NCI-H2081 (cell line): ENCODE measurements at places on chromosomes 7 and 10.

- no peak for DNase-seq
These were observed 129.7 kb downstream of the C10orf105 start for GRCh38 chr10:71589617-71590551.

DNA sequence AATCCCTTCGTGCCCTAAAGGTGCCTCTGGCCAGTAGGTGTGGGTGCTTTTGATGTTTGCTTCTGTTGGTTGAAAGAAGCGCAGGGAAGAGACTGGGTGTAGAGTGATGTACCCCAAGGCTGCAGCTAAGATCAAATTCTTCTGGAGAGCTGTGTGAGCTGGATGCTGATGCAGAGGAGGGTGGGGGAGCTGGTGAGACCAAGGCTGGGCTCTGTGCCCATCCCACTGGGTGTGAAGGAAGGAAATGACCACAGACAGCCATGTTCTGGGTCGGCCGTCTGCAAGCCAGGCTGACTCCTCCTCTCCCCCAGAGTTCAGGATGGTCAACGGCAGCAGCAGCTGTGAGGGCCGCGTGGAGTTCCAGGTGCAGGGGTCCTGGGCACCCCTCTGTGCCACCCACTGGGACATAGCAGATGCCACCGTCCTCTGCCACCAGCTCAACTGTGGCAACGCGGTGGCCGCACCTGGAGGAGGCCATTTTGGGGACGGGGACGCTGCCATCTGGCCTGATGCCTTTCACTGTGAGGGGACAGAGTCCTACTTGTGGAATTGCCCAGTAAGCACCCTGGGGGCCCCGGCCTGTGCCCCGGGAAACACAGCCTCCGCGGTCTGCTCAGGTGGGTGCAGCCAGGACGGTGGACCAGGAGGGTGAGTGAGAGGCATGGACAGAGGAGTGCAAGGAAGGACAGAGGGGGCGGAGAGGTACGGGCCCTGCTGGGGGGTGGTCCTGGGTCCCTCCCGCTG lies 5.1 kb downstream of the SCART1 start:
- no peak for DNase-seq

DNA sequence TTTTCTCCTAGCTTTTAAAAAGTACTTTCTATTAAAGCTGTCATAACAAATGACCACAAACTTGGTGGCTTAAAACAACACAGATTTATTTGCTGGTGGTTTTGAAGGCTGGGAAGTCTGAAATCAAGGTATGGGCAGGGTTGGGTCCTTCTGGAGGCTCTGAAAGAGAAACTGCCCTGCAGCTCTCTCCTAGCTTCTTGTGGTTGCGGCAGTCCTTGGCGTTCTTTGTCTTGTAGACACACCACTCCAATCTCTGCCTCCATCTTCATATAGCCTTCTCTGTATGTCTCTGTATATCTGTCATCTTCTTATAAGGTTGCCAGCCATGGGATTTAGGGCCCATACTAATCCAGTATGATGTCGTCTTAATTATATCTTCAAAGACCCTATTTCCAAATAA lies 79.4 kb upstream of the PRR15 start:
- DNase-seq = no peak

- DNase-seq = no peak
These were observed 83.1 kb downstream of the FZD1 start for GRCh38 chr7:91347290-91347689.

- DNase-seq = no peak
These were observed 3.0 kb upstream of the PLAU start for GRCh38 chr10:73907841-73908517.

GRCh38 chr10:43199088-43199683 lies 60.9 kb downstream of the CSGALNACT2 start:
- DNase-seq = no peak

DNA sequence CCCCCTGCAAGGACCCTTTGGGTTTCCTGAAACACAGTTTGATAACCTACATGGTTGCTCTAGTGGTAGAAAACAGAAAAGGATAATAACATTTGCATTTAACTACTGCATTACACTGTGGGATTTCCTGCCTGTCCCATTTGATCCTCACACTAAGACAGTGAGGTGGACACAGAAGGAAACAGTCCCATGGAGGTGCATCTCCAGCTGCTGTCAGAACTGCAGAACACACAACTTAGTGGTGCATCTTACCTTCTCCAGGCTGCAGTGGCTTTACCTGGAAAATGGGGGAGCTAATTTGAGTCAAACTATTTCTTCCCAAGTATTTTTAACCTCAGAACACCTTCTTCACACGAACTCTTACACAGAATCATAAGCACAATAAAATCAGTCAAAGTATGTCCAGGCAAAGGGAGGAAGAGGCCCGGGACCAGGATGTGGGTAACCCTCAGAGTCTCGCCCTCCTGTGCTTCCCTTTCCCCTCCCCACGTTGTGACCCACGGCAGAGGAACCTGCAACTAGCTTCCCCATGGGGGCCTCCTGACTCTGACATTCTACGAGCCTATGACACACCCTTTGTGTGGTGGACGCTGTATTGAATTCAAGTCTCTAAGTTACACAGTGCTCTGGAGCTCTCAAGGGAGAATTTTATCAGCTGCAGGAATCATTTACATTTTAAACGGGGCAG lies 33.7 kb downstream of the SCRN1 start:
- no peak for DNase-seq

- no peak for DNase-seq
These were observed 104.3 kb downstream of the KIAA1217 start for GRCh38 chr10:24313283-24313682.

DNA sequence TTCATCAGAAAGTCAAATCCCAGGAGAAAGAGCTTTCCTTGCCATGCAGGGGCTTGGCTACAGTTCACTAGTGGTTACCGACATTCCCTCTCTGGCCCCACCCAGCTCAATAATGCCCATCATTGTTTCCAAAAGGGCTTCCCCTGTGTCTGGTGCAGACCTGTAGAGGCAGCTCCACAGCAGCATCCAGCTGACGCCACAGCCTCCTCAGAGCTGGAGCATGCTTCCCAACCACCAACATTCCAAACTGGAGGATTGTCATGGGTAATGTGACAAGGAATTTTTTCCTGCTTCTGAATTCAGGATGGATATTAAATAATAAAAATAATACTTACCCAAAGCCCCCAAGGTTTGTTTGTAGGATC lies 77.4 kb downstream of the ZNF365 start:
- DNase-seq = no peak

DNA sequence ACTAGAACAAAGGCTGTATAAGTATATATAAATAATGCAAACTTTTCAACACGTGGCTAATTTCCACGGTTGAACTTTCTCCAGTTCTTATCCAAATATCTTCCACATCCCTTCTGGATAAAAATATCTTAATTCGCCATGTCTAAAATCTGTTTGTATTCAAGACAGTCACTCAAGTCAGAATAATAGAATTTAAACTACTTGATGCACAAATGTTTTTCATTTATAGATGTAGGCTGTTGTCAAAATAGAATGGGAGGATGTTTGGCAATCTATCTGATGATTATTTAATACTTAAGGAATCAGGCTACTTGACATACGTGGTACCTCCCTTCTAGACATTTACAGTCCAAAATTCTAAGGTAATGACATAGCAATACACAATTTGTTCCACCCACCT lies 204.3 kb downstream of the TWIST1 start:
- no peak for DNase-seq

- DNase-seq = no peak
These were observed 123.3 kb downstream of the MICU1 start for GRCh38 chr10:72502581-72502980.

- DNase-seq = no peak
These were observed 13.2 kb upstream of the CAMK2B start for GRCh38 chr7:44338600-44338999.

GRCh38 chr10:34622945-34623344 lies 192.2 kb downstream of the PARD3 start:
- no peak for DNase-seq

GRCh38 chr10:111204838-111205237 lies 128.0 kb downstream of the ADRA2A start:
- no peak for DNase-seq

GRCh38 chr10:63707254-63707910 lies 186.2 kb downstream of the REEP3 start:
- DNase-seq = peak; percentile 9

- no peak for DNase-seq
These were observed 44.0 kb upstream of the ANK3 start for GRCh38 chr10:60433684-60434083.

- no peak for DNase-seq
These were observed 6.5 kb downstream of the DUSP5 start for GRCh38 chr10:110504111-110504735.

GRCh38 chr7:12030116-12030515 lies 181.0 kb upstream of the TMEM106B start:
- DNase-seq = no peak

DNA sequence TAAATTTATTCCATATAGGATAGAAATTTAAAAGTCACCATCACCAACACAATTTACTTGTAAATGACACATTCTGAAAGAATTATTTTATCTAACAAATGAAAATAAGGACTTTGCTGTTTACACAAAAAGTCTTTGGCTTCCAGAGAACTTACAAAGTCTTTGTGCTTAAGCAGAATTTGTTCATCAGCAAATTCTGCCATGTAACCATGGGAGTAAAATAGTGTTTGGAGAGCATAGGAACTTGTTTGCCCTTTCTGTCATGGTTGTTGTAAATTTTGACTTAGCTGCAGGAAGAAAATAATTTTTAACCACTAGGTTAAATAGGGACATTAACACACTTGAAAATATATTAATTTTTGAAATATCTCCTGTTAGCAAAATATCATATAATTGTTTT lies 15.2 kb downstream of the FGL2 start:
- DNase-seq = no peak

GRCh38 chr7:48876087-48876486 lies 48.3 kb upstream of the CDC14C start:
- DNase-seq = no peak

DNA sequence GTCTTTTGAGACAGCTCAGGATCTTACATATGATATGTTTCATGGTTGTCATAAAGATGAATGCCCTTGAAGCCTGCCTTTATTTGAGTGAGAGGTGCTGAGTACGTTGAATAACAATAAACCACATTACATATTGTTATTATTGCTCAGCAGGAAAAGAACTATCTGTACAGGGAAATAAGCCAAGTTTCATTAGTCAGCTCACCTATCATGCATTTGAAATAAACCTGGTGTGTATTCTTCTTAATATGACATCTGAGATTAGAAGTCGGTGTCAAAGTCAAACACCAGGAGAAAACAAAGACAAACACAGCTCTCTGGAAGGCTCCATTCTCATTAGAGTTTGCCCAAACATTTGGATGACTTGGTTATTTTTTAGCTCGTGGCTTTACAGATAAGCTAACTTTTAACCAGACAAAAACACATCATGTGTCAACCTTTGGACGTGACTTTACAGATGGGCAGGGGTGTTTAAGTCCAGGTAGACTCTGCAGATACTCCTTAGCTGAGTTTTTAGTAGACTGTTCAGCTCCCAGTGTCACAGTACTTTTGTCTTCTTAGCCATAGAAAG lies 71.2 kb upstream of the AOAH start:
- no peak for DNase-seq

DNA sequence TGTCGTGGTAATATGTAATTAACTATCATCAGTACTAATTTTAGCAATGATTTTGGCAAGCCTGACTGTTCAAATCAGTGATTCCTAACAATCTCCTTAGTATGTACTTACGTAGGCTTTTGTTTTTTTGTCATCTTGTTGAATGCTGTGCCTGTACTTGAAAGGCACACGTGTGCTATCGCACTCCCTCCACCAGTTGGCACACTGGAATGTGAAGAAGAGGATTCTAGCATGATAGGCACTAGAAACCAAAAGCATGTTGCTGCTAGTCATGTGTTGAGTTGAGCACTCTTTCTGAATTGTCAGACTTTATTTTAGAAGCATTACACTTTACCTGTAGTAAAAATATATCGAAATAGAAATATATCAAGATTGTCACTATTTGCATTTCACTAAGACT lies 59.1 kb downstream of the TASOR2 start:
- no peak for DNase-seq

GRCh38 chr10:18501629-18502028 lies 149.8 kb downstream of the NSUN6 start:
- DNase-seq = no peak

DNA sequence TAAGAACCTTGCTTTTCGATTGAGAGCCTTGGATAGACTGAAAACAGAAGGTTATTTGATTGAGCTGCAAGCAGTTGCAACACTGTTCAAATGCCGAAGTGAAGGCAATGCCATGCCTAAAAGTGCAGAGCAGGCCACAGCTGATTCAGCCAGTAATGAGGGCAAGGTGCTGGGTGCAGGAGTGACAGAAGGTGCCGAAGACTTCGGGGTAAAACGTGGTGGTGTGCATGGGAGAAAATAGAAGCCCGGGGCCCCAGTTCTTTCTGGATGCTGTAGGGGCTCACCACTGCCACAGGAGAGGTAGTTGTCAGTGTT lies 43.6 kb upstream of the GATAD1 start:
- DNase-seq = no peak

GRCh38 chr10:101902032-101902819 lies 58.6 kb upstream of the KCNIP2 start:
- DNase-seq = no peak

- no peak for DNase-seq
These were observed 109.2 kb upstream of the TARP start for GRCh38 chr7:38382684-38383083.

GRCh38 chr10:88058750-88059149 lies 195.3 kb downstream of the PTEN start:
- DNase-seq = no peak

GRCh38 chr7:157870644-157871290 lies 534.0 kb downstream of the DNAJB6 start:
- DNase-seq = no peak
